ENCODE measurements at places on chromosomes 7 and 10.

- DNase-seq, result no peak
Observed at GRCh38 chr10:26787362-26787761, 73.4 kb downstream of the ABI1 start.

DNA sequence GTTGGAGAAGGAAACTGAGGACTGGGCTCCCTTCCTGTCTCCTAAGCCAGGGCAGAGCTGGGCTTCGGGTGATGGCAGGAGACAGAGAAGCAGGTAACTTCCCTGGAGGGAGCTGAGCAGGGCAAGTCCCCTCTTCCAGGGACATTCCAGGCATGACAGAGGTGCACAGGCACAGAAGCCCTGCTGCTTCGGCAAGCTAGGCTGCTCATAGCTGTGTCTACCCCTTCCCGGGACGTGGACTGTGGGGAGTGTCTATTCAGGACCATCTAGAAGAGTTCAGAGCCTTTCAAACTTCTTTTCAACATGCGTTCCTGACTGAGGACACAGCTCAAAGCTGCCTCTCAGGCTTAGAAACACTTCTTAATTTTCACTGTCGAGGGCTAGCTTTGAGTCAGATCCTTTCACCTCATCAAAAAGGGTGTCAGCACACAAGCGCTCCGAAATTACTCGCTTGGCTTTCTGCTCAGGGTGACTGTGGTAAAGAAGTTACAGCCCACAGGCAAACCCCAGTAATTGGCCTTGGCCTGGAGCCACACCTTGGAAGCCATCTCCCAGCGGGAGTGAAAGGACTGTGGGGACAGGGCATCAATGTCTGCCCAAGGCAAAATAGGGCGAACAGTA lies 63.7 kb upstream of the STEAP1B start:
- no peak for DNase-seq

DNA sequence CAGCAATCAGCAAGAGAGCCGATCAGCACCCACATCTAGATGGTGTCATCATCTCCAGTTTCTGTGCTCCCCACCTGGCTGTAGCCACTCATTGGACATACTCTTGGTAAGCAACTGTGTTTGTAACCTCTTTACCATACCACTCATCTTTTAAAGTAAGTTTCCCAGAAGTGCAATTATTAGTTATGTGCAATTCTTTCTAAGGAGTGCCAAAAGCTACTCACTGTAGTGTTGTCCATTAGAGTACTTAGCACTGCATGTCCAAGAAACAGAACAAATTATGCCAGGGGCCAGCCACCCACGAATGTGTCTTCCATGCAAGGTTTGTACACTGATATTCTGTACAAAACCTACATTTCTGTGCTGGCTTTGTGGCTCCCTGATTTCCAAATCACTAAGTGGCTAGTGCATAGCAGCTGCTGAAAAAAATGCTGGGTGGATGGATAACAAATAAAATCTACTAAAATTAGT lies 131.9 kb downstream of the SRPK2 start:
- DNase-seq, result no peak

- DNase-seq, result no peak
Observed at GRCh38 chr10:99555825-99556523, 23.2 kb downstream of the NKX2-3 start.

GRCh38 chr7:44195889-44196288 lies 4.9 kb upstream of the YKT6 start:
- peak; percentile 84 for DNase-seq

DNA sequence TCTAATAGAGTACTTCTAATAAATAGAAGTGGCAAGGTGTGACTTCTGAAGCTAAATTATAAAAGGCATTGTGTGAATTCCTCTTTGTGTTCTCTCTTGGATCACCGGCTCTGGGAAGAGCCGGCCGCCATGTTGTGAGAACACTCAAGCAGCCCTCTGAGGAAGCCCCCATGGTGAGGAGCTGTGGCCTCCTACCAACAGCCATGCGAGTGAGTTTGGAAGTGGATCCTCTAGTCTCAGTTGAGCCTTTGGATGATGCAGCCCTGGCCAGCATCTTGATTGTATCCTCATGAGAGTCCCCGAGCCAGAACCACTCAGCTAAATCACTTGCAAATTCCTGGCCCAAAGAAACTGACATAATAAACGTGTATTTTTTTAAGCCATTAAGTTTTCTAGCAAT lies 94.5 kb upstream of the CARD11 start:
- no peak for DNase-seq

GRCh38 chr7:25823571-25823970 lies 328.4 kb upstream of the NFE2L3 start:
- no peak for DNase-seq

- DNase-seq, result no peak
Observed at GRCh38 chr7:88328787-88329186, 22.1 kb upstream of the STEAP4 start.

DNA sequence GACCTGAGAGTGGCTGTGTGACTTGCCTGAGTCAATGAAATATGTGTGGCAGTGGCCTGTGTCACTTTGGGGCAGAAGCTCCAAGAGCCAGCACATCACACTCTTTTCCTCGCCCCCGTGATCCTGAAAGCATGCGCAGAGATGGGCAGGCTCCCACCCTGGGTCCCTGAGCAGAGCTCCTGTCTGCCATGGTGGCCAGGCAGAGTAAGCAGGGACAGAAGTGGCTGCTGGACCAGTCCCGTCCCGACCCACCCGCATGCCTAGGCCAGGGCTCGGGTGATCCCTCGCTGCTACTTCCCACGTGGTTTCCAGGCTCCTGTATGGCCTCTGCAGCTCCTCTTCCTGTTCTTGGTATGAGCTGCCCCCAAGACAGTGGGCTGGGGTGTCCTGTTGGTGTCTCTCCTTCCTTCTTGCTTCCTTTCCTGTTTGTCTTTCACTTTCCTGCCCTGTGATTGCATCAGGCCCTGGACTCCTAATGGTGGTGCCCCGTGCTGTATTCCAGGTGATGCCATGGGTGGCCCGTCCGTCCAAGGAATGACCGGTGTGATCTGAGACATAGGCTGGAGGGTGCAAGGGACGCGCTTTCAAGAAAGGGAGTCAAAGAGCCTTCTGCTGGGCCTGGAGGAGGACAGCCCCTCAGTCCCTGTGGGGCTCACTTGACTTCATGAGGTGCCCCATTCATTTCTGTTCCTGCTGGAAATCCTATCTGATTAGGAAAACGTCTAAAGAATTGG lies 71.4 kb upstream of the SHH start:
- DNase-seq, result no peak

- DNase-seq, result peak; percentile 63
Observed at GRCh38 chr10:122164815-122165483, 106.1 kb upstream of the BTBD16 start.

DNA sequence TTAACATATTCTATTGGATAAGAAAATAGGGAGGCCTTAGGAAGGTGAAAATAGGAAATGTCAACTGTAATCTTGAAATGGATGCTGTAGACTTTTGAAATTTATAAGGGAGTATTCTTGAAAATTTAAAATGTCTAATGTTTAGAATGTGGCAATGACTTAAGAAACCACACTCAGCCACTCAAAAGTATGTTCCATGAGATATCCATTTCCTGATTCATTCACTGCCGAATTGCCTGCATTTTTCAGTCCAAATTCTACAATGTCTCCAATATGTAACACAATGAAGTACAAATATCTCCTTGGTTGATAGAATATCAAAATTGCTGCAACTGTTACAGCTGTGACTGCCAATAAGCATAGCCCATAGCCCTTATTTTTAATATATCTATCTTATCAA lies 25.9 kb downstream of the PRKG1 start:
- DNase-seq, result no peak

- no peak for DNase-seq
Observed at GRCh38 chr10:35426657-35427056, 90.3 kb downstream of the CCNY start.

GRCh38 chr10:29895456-29895855 lies 163.9 kb downstream of the JCAD start:
- DNase-seq, result no peak

- DNase-seq, result no peak
Observed at GRCh38 chr7:144086730-144087129, 652 bp downstream of the OR2A12 start.

DNA sequence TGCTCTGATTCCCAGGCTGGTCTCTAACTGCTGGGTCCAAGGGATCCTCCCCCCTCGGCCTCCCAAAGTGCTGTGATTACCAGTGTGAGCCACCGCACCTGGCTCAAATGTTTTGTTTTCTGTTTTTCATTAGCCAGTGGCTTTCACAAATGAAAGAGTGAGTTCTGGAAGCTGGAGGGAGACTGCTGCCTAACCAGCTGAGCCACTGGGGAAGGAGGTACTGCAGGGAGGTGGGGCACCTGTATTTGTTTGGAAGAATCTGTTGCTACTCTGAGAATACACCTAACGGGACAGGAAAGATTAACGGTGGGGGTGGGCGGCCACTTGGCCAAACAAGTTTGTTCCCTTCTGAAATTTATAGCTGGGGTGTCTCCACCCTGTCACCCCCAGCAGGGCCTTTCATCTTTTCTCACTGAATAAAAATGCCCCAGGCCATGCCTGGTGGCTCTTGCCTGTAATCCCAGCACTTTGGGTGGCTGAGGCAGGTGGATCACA lies 4.7 kb downstream of the STOX1 start:
- DNase-seq, result no peak

- DNase-seq, result no peak
Observed at GRCh38 chr10:46267132-46267985, 19.4 kb upstream of the ANTXRL start.

- no peak for DNase-seq
Observed at GRCh38 chr7:145732521-145732920, 384.1 kb upstream of the CNTNAP2 start.

DNA sequence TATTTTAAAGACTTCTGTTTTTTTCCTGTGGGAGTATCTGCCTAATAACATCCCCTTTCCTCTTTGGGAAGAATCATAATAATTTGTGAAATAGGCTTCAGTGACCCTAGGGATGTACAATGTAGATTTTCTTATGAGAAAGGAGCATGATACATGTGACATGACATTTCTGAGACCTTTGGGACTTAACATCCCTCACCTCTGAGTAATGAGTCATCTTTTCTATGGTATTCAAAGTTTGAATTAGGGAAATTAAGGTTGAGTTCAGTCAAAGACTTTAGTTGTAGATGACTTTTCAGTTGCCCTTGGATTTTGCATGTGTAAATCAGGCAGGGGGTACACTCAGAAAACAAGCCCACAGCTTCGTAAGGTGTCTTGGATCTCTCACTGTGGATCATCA lies 14.3 kb downstream of the GRK5 start:
- no peak for DNase-seq
